Hematopoietic multipotent progenitor cell treated with erythropoietin and hydrocortisone succinate and interleukin-3 and kit ligand, for 15 days (in vitro differentiated cells): ENCODE measurements at places on chromosomes 3 and 15.

- no peak for DNase-seq
Observed at GRCh38 chr15:27679731-27680471, 419.2 kb downstream of the OCA2 start.

GRCh38 chr3:7920211-7920610 is 581.4 kb upstream of the LMCD1 start:
- no peak for DNase-seq

DNA sequence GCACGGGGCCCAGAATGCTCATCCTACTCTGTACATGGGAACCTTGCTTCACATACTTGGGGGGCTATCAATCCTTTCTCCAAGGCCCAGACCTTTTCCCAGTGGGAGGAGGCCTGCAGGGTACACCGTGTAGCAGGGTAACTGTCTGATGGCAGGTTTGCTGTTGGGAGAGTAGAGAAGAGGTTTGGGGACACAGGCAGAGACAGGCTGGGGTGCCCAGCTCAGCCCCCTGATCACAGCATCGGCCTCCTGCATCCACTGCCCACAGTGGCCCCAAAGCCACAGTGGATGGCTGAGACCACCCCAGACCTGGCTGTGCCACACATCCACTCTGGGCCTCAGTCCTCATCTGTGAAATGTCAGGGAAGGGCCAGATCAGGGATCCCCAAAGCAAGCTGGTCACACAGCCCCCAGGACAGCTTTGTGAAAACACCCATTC is 5.6 kb downstream of the CHRNA3 start:
- no peak for DNase-seq

DNA sequence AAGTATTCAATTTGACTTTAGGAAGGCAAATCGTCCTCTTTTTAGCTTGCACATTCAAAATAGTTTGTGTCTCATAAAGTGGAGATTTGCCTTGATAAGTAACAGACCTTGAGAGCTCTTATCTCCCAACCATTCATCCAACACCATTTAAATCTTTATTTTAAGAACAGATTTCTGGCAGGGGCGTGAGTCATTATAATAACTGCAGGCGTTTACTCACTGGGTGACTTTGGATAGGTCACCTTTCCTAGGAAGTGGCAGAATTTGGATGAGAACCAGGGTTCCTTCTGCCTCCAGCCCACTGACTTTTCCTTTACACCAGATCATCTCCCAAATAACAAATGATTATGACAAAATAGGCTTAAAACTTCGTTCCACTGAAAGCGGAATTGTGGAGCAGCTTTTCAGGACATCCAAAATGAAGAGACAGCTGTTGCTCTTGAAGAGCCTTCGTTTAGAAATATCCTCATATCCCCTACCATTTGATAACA is 5.0 kb downstream of the LMCD1 start:
- DNase-seq: no peak

DNA sequence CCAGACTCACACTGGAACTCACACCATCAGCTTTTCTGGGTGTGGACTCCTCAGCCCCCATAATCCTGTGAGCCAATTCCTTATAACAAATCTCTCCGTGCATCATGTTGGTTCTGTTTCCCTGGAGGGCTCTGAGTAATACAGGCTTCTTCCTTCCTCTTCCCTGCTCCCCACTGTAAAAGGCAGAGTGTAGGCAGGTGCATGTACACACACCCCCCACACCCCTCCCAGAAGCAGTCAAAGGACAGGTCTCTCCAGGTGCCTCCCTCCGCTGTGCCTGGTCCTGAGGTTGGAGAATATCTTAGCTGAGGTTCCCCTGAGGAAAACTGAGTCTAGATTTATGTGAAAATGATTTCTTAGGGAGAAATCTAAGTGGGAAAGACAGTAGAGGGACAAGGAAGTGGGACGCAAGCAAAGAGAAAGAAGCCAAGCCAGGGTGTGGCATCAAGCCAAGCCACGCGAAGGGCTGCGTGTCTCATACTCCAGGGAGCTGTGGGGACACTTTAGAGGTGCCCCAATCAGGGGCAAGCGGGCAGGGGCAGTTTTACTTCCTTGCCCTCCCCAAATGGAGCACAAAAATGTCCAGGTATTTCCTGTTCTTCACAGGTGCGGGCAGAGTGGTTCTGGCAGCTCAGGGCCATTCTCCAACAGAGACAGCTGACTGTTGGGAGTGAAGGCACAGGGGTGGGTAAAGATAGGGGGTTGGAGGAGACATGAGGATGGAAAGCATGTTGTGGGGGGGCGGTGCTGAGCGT is 86.6 kb downstream of the HMG20A start:
- no peak for DNase-seq

GRCh38 chr3:32147509-32147908 is 41.1 kb downstream of the GPD1L start:
- DNase-seq: no peak

- no peak for DNase-seq
Observed at GRCh38 chr3:125357032-125357658, 18.0 kb downstream of the ZNF148 start.
